Motor neuron (in vitro differentiated cells): ENCODE measurements at places on chromosomes 1 and 21. TPM values are rescaled to one million over a fixed set of nuclear protein-coding genes. Genes with fewer than 3 reads are reported as not detected.

DNA sequence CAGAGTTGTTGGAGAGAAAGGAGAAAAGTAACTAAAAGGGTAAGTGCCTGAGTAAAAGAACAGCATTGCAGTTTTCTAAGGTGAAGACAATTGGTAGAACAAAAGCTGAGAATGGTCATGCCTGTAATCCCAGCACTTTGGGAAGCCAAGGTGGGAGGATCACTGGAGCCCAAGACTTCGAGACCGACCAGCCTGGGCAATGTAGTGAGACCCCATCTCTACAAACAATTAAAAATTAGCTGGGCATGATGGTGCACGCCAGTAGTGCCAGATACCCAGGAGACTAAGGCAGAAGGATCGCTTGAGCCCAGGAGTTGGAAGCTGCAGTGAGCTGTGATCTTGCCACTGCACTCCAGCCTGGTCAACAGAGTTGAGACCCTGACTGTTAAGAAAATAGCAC lies 15.2 kb upstream of the PGD start:
- ATAC-seq = no peak

- no peak for ATAC-seq
Observed at GRCh38 chr1:186494832-186495271, 33.9 kb upstream of the PDC start.

DNA sequence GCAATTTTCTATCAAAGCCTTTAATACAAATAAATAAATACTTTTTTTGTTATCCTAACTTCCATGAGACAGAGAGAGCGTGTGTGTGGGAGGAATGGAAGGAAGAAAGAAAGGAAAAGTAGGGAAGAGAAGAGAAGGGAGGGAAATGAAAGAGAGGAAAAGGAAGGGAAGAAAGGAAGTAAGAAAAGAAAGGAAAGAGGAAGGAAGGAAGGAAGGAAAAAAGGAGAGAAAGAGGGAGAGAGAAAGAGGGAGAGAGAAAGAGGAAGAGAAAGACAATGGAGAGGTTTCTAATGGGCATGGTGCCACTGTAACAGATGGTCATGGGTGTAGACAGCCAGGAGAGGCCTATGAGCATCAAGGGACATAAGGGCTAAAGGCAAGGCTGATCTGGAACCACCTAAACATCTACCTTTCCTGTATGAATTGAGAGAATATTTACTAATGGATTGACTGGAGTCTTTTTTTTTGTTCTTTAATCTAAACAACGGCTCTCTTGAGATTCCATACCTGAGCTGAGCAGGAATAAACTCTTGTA lies 234.9 kb downstream of the PTPRC start:
- no peak for ATAC-seq

- ATAC-seq = no peak
Observed at GRCh38 chr21:28439788-28440187, 552.9 kb downstream of the LTN1 start.

DNA sequence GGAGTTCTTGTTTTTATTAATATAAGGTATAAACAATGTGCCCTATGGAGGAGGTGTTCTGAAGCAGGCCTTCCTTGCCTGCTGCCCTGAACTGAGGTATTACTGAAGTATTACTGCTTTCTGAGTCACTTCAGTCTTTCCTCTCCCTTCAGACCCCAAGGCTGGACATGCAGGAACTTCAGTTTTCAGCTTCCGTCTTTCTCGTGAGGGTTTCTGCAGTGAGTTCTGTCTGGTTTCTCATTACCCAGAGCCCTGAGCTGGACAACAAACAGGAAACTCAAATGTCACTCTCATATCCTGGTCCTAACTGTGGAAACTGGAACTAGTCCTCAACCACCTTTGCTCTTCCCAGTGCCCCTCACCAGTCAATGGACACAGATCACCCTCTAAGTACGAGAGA lies 46.8 kb downstream of the ELAVL4 start:
- no peak for ATAC-seq

- ATAC-seq = no peak
Observed at GRCh38 chr1:107896401-107896800, 68.6 kb downstream of the VAV3 start.

GRCh38 chr1:78060857-78061563 lies 15.2 kb downstream of the GIPC2 start:
- no peak for ATAC-seq

GRCh38 chr1:31799196-31799894 lies 16.5 kb downstream of the SPOCD1 start:
- peak; percentile 2 for ATAC-seq

DNA sequence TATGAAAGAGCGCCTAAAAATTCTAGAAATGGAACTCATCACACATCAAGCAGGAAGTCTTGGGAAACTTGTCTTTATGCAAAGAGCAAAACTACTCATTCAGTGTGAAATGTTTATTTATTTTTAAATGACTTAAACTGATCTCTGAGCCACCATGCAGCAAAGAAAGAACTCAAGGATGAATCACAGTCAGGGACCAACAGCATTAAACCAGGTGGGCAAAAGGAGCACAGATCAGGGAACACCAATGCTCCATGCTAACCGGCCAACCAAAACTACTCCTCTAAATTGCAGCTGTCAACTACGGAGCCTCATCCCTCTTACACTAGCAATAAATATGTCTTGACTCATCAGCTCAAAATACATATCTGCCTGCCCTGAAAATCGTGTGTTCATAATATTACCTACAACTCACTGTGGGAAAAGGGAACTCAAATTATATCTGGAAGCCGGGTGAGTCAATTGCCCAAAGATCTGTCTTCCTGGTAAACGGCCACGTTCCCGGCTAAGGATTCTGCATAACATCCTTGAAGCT lies 129.2 kb downstream of the PTPN14 start:
- no peak for ATAC-seq

- no peak for ATAC-seq
Observed at GRCh38 chr1:70979881-70980280, 67.7 kb downstream of the PTGER3 start.

GRCh38 chr1:51515312-51515960 lies 3.6 kb downstream of the EPS15 start:
- no peak for ATAC-seq

- ATAC-seq = no peak
Observed at GRCh38 chr21:29650523-29651022, 289.2 kb downstream of the GRIK1 start.

GRCh38 chr1:44707959-44708831 lies 22.8 kb downstream of the RNU5D-1 start:
- no peak for ATAC-seq

DNA sequence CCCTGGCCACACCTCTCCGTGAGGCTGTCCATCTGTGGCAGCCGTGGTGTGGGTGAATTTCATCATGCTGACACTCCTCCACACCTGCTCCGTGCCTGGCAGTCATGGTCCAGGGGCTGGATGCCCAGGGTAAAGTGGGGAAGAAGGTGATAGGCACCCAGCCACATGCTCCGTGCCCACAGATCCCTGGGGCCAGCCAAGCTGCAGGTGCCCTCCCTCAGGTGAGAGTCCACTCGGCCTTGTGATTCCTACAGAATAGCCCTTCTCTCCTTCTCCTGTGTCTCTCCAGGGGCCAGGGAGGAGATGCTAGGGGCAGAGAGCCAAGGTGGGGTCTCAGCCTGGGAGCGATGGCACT lies 16.8 kb upstream of the POFUT2 start:
- no peak for ATAC-seq

DNA sequence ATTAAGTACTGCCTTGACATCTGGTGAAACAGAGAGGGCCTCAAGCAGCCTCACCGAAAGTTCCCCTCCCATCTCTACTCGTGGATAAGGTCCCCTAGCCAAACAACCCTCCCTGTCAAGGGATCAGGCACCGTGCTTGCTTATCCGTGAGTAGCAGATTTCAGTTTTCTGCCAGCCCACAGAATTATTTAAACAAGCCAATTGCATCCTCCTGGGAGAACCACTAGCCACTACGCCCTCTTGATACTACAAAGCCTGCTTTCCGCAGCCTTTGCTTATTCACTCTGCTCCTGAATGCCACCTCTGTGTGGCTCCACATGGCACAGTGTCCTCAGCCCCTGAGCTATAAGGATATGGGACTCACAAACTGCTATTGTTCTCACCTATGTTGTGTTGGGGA lies 5.9 kb upstream of the TFF2 start:
- no peak for ATAC-seq

- peak; percentile 31 for ATAC-seq
Observed at GRCh38 chr1:233105225-233105624, 154.8 kb downstream of the NTPCR start.

DNA sequence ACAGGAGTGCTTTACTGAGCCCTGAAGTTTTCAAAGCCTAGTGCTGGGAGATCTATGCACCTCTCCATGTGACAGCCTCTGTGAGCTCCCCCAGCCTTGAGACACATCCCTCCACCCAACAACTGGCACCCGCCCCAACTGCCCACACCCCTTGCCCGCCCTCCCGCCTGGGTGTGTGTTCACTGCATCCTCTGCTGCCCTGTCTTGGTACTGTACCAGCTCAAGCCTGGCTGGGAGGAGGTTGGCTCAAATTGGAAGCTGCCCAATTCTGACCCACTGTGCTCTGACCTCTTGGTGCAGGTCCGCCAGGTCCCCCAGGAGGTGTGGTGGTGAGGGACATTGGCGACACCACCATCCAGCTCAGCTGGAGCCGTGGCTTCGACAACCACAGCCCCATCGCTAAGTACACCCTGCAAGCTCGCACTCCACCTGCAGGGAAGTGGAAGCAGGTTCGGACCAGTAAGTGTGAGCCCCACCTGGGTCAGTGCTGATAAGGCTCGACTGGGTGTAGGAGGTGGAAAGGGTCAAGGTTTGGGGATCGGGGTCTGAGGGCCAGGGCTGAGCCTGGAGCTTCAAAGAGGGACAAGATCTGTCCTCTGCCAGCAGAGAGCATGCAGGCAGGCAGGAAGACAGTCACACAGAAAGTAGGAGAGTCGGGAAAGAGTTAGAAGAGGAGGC lies 18.0 kb downstream of the TMEM81 start:
- no peak for ATAC-seq

TMEM201 gene
- 4.1 and 5.0 TPM in 2 replicates for total RNA-seq

C1orf94 gene
- total RNA-seq = 0.09 and 0.17 TPM in 2 replicates

IRF6 gene
- 0.37 and 0.43 TPM in 2 replicates for total RNA-seq

OR2T6 gene
- 0.34 and 0.66 TPM in 2 replicates for total RNA-seq

TRIM58 gene
- total RNA-seq = 3.0 and 3.4 TPM in 2 replicates

RYR2 gene
- total RNA-seq = 0.32 and 0.61 TPM in 2 replicates

TSPAN1 gene
- total RNA-seq = 0.35 and 1.0 TPM in 2 replicates

ATP1B1 gene
- total RNA-seq = 192 and 195 TPM in 2 replicates

RGS8 gene
- 0.04 and 1.5 TPM in 2 replicates for total RNA-seq
